Activated naive CD8-positive, alpha-beta T cell treated with anti-CD3 and anti-CD28 coated beads, Interleukin-2, amount 10 ng/mL, durations not matched to agents 7 days and 5 days (primary cell): ENCODE measurements at places on chromosomes 13 and 19. TPM values are rescaled to one million over a fixed set of nuclear protein-coding genes. Genes with fewer than 3 reads are reported as not detected.

DNA sequence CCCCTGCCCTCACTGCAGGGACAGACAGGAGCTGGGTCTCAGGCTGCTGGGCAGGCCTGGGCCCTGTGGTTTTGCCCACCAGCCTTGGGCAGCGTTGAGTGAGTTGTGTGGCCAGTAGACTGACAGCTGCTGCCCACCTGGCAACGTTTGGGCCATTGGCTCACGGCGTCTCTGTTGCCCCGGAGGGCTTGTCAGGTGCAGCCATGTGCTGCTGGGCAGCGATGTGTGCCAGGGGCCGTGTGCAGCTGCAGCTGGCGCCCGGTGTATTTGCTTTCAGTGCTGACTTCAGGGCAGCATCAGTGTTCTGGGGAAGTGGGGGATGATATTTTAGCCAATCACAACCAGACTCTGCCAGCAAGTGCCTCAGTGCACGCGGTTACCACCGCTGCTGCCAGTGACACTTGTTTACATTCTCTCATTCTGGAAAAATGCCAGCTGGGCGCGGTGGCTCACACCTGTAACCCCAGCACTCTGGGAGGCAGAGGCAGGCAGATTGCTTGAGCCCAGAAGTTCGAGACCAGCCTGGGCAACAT lies 10.6 kb downstream of the FZR1 start:
- H3K36me3 ChIP-seq: peaks cover 5% of the 10 kb centered on the region
- H3K27me3 ChIP-seq: no peaks in the 10 kb centered on the region
- H3K27ac ChIP-seq: no peak overlapping the region
- DNase-seq: no peak

DNA sequence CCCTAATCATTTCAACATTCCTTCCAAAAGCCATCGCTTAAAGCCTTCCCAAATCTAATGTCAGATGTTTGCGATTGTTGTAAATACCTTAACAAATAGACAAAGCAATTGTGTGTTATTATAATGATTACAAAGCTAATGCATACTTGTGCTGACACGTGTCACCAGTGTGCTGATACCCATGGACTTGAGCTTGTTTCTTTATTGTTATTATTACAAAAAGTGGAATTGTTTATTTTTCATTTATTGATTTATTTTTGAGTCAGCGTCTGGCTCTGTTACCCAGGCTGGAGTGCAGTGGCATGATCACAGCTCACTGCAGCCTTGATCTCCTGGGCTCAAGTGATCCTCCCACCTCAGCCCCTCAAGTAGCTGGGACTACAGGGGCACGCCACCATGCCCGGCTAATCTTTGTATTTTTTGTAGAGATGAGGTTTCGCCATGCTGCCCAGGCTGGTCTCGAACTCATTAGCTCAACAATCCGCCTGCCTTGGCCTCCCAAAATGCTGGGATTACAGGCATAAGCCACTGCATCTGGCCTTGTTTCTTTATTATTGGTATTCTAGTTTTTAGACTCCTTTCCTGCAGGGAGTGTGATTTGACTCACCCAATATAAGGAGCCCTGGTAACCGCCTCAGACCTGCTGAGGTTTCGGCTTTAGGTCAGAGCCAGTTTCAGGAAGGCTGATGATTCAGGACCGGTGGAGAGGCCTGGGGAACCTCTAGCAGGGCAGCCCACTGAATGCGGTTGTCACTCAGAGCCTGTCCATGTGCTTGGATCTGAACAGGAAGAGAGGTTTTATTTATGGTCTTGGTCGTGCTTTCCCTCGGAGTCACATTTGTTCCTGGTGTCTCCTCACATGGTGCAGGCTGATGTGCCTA lies 2.1 kb upstream of the FBXO17 start:
- no peak overlapping the region for H3K4me3 ChIP-seq
- H3K36me3 ChIP-seq: no peaks in the 10 kb centered on the region
- peaks cover 6% of the 10 kb centered on the region for H3K4me1 ChIP-seq
- DNase-seq: no peak

DNA sequence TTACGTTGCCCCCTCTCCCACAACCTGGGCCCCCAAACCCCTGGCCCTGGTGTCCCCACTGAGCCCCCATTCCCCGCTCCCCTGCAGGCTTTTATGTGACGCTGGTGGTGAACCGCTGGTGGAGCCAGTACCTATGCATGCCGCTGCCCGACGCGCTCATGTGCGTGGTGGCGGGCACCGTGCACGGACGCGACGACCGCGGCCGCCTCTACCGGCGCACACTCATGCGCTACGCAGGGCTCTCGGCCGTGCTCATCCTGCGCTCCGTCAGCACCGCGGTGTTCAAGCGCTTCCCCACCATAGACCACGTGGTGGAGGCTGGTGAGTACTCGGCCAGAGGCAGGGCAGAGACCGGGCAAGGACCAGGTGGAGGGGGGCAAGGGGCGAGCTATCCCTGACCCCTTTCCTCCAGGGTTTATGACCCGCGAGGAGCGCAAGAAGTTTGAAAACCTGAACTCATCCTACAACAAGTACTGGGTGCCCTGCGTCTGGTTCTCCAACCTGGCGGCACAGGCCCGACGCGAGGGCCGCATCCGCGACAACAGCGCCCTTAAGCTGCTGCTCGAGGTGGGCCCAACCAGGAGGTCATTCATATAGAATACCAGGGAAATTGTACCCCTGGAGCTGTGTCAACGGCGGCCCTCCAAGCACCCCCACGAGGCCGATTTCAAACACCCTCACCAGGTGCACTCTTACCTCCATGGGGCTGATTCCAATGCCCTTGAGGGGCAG lies 3.0 kb downstream of the BEST2 start:
- no peak overlapping the region for H3K4me3 ChIP-seq
- DNase-seq: no peak
- H3K27me3 ChIP-seq: peaks cover 22% of the 10 kb centered on the region
- H3K36me3 ChIP-seq: no peaks in the 10 kb centered on the region

Gene RXFP2
- total RNA-seq: not detected
